H1 (cell line): ENCODE measurements at places on chromosomes 2 and 18.

- no peaks in the 10 kb centered on the region; the same call in 1 of the 2 replicates for H3K4me1 ChIP-seq
- no peak for DNase-seq
- no peaks in the 10 kb centered on the region for H3K27me3 ChIP-seq
- no peak overlapping the region for H3K27ac ChIP-seq
- H3K4me3 ChIP-seq, result no peak overlapping the region
- no peaks in the 10 kb centered on the region for H3K36me3 ChIP-seq
Measured at GRCh38 chr2:109185821-109186570, 57.0 kb downstream of the SH3RF3 start.

DNA sequence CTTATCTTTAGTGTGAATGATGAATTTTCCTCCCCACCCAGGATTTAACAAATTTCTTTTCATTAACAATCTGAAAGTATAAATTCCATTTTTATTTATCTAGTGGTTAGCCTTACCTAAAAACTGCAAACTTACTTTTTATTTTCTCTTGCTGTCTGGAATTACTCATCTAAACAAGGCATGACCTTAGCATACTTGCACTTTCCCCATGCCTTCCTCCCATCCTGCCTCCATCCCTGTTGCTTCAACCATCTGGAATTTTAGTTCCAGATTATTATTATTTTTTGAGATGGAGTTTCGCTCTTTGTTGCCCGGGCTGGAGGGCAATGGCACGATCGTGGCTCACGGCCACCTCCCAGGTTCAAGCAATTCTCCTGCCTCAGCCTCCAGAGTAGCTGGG is 35.6 kb downstream of the GDF7 start:
- H3K36me3 ChIP-seq, result no peaks in the 10 kb centered on the region
- no peak for DNase-seq

DNA sequence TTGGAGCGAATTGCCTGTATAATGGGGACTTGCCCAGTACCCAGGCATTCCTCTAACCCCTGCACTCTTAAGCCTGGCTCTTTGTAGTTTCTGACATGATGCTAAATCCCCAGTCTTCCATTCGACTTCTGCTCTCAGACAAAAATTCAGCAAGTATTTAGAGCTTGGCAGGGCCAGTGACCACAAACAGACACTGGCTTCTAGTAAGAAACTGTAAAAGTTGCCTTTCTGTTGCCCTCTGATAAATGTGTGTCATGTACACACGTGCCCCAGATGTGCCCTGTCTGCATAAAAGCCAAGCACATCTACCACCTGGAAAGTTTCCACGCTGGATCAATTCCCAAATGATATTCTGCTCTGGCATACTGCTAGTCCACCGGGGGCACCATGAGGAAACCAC is 18.0 kb downstream of the PAX3 start:
- H3K27me3 ChIP-seq, result peaks cover 4% of the 10 kb centered on the region
- peaks cover 3% of the 10 kb centered on the region for H3K4me1 ChIP-seq
- no peak overlapping the region for H3K4me3 ChIP-seq
- H3K36me3 ChIP-seq, result no peaks in the 10 kb centered on the region
- H3K27ac ChIP-seq, result no peak overlapping the region

DNA sequence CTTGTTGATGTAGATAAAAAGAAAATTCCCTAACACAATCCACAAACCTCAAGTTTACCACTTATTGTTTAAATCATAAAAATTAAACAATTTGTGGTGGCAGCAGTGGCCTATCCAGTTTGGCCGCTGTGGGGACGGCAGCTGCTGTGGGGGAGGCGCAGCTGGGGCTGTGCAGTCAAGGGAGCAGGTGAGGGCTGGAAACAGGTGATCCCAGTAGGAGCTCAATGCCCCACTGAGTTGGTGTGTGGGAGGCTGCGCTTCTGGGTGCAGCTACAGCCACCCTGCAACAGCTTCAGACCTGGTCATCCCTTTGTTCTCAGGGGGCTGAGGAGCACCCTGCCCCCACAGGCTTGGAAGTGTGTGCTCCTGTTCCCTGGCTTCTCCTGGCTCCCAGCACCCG is 266.0 kb upstream of the FSIP2 start:
- H3K36me3 ChIP-seq, result no peaks in the 10 kb centered on the region
- DNase-seq, result no peak
- H3K27me3 ChIP-seq, result no peaks in the 10 kb centered on the region
- peaks cover 4% of the 10 kb centered on the region for H3K4me1 ChIP-seq

- no peaks in the 10 kb centered on the region for H3K36me3 ChIP-seq
- DNase-seq, result no peak
- no peaks in the 10 kb centered on the region for H3K27me3 ChIP-seq
- no peak overlapping the region for H3K27ac ChIP-seq
Measured at GRCh38 chr2:129080715-129081476, 762.2 kb upstream of the HS6ST1 start.

DNA sequence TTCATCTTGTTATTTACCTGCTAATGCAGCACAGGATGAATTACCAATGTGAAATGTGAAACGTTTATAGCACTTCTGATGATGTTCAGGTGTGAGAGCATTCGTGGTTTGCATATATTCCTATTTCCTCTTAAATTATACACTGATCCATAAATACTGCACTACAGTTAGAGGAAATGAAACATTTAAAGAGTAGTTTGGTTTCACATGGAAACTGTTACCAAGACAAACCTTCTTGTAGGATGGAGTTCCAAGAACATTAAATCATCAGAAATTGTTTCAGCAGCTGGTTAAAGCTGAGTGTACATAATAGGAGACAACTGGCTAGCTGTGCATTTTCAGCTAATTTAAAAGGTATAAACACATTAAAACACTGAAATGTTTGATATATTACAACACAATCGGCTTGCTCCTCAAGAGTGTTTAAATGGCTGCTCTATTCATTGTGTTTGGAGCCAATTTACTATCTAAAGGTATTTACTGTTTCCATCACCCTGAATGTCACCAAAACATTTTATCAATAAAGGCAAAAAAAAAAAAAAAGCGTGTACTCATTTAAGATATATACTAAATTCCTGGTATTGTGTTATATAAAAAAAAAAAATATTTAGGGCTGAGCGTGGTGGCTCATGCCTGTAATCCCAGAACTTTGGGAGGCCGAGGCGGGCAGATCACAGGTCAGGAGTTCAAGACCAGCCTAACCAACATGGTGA is 100.6 kb downstream of the DYM start:
- no peaks in the 10 kb centered on the region for H3K36me3 ChIP-seq
- no peak for DNase-seq
- no peaks in the 10 kb centered on the region for H3K27me3 ChIP-seq
- no peaks in the 10 kb centered on the region for H3K4me1 ChIP-seq
- no peak overlapping the region for H3K27ac ChIP-seq

GRCh38 chr2:14082640-14083039 is 549.9 kb upstream of the LRATD1 start:
- no peak overlapping the region for H3K4me3 ChIP-seq
- no peaks in the 10 kb centered on the region for H3K4me1 ChIP-seq
- H3K27ac ChIP-seq, result no peak overlapping the region
- H3K27me3 ChIP-seq, result no peaks in the 10 kb centered on the region

- H3K36me3 ChIP-seq, result no peaks in the 10 kb centered on the region
- no peaks in the 10 kb centered on the region for H3K4me1 ChIP-seq
Measured at GRCh38 chr2:25606892-25607291, 66.5 kb downstream of the DTNB start.

GRCh38 chr2:52821631-52822030 is 946.0 kb upstream of the CHAC2 start:
- H3K36me3 ChIP-seq, result no peaks in the 10 kb centered on the region
- no peak overlapping the region for H3K4me3 ChIP-seq
- no peak for DNase-seq
- H3K27ac ChIP-seq, result no peak overlapping the region

DNA sequence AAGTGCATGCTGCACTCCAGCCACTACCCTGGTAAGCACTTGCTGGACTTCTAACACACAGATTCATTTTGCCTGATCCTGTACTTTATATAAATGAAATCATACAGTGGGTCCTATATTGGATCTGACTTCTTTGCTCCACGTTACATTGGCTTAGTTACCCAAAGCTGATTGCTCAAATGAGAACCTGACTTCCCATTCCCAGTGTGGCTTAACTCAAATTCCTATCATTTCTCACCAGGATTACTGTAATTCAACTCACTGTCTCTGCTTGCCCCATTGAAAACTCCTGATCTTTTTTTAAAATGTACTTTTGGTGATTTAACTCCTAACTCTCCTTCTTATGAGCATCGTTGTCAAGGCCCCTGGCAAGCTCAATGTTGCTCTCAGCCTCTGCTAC is 1.4 kb downstream of the RSAD2 start:
- H3K27me3 ChIP-seq, result no peaks in the 10 kb centered on the region
- no peaks in the 10 kb centered on the region for H3K4me1 ChIP-seq
- H3K4me3 ChIP-seq, result no peak overlapping the region

DNA sequence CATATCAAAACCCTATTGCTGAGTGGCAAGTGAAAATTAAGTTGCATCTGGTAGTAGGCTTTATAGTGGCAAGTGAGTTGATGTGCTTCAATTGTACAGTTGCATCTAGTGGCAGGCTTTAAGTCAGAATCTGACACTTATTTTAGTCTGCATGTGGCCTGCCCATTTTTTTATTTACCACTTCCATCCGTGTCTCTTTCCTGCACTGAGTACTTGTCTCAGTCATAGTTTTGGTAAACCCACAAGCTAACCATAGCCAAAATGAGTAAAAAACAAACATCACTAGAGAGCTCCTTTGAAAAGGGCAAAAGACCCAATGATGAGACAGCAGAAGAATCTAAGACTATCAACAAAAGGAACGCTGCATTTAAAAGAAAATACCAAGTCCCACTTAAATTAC is 96.0 kb upstream of the CRACDL start:
- no peaks in the 10 kb centered on the region for H3K36me3 ChIP-seq
- no peak overlapping the region for H3K27ac ChIP-seq
- no peak for DNase-seq
- H3K4me3 ChIP-seq, result no peak overlapping the region

GRCh38 chr2:21567395-21567794 is 443.6 kb downstream of the TDRD15 start:
- H3K4me3 ChIP-seq, result no peak overlapping the region
- DNase-seq, result no peak
- no peak overlapping the region for H3K27ac ChIP-seq
- no peaks in the 10 kb centered on the region for H3K36me3 ChIP-seq
- no peaks in the 10 kb centered on the region for H3K27me3 ChIP-seq
- no peaks in the 10 kb centered on the region for H3K4me1 ChIP-seq

DNA sequence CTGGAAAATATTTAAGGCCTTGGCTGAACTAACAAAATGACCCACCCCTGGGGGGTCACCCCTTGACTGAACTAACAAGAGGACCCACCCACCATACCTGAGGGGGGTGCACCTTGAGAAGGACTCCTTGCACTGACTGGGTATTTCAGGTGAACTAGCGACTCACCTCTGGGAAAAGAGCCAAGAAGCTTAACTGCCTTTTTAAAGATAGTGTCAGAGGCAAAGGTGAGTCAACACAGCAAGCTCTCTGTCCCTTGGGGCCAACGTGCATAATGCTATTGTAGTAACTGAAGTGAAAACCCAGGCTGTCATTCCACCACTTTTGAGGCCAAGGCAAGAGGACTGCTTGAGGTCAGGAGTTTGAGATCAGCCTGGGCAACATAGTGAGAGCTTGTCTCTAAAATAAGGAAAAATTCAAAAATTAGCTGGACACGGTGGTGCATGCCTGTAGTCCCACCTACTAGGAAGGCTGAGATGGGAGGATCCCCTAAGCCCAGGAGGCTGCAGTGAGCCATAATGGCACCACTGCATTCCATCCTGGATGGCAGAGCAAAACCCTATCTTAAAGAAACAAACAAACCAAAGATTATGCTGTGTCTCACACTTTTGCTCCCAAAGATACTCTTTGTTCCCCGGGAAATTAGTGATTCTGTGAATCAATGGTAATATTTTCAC is 36.4 kb upstream of the ZCCHC2 start:
- no peak for DNase-seq
- no peaks in the 10 kb centered on the region for H3K27me3 ChIP-seq
- no peaks in the 10 kb centered on the region for H3K36me3 ChIP-seq

GRCh38 chr2:174529916-174530315 is 43.1 kb upstream of the GPR155 start:
- no peak overlapping the region for H3K27ac ChIP-seq
- no peaks in the 10 kb centered on the region for H3K36me3 ChIP-seq
- no peaks in the 10 kb centered on the region for H3K4me1 ChIP-seq
- no peak for DNase-seq
- H3K4me3 ChIP-seq, result no peak overlapping the region

DNA sequence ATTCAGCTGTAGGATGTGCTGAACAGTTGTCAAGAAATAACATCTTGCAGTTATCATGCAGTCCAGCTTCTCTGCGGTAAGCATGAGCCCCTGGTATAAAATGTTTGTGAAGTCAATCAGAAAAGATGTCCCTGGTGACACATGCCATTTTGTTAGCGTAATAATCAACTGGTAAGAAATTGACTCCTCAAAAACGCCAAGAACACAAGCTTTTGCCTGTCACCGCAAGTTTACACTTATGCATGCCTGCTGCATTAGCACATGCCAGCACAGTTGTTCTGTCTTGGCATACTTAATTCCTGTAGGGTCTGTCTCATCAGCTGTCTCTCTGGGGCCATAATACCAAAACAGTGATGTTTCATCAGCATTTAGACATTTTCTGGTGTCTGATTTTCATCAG is 524.8 kb upstream of the DSEL start:
- no peak overlapping the region for H3K27ac ChIP-seq
- H3K27me3 ChIP-seq, result no peaks in the 10 kb centered on the region
- no peaks in the 10 kb centered on the region for H3K36me3 ChIP-seq
- no peaks in the 10 kb centered on the region for H3K4me1 ChIP-seq
- DNase-seq, result no peak

GRCh38 chr2:45782986-45783385 is 131.5 kb downstream of the PRKCE start:
- DNase-seq, result no peak
- no peaks in the 10 kb centered on the region for H3K27me3 ChIP-seq
- H3K4me1 ChIP-seq, result no peaks in the 10 kb centered on the region
- no peaks in the 10 kb centered on the region for H3K36me3 ChIP-seq
